Stimulated activated CD4-positive, alpha-beta T cell treated with anti-CD3 and anti-CD28 coated beads, Interleukin-1b, Interleukin-23, amount 100 ng/mL, for 24 hours (primary cell): ENCODE measurements at places on chromosomes 4 and X.

DNA sequence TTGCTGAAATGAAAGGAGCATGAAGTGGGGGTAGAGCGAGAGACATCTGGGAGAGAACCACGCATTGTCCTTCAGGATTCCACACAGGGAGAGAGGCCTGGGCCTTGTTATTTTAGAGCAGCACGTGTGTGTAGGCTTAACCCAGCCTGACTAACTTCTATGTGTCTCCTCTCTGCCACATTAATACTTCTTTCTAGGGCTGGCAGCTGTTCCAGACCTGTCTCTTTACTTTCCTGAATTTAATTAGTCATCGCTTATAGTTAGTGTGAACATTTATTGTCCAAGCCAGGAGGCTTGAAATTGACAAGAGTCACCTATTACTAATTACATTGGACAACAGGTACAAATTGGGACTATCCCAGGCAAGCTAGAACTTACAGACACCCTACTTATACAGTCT lies 51.3 kb downstream of the SMAD1 start:
- no peak for DNase-seq

DNA sequence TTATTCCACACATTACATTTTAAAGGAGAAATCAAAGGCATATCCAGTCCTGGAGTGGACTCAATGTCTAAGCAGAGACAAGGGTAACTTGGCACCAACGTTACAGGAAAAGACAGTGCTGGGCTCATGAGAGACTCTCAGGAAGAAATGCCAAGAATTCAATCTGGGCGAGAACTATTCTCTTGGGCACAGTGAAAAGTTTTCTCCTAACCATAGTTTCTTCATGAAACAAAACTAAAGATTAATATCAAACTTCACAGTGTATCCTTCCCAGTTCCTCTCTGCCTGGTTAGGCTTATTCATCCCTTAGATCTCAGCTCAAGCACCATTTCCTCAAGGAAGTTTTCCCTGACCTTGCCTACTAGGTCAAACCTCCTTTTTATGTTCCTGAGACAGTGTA lies 109.4 kb upstream of the TLL1 start:
- DNase-seq = no peak

- peak; percentile 70 for DNase-seq
Observed at GRCh38 chr4:55345980-55346850, at the start of gene SRD5A3. TSS of gene SRD5A3 (plus strand) at chr4:55346242. CDS start at chr4:55346337, 95 bp downstream.

DNA sequence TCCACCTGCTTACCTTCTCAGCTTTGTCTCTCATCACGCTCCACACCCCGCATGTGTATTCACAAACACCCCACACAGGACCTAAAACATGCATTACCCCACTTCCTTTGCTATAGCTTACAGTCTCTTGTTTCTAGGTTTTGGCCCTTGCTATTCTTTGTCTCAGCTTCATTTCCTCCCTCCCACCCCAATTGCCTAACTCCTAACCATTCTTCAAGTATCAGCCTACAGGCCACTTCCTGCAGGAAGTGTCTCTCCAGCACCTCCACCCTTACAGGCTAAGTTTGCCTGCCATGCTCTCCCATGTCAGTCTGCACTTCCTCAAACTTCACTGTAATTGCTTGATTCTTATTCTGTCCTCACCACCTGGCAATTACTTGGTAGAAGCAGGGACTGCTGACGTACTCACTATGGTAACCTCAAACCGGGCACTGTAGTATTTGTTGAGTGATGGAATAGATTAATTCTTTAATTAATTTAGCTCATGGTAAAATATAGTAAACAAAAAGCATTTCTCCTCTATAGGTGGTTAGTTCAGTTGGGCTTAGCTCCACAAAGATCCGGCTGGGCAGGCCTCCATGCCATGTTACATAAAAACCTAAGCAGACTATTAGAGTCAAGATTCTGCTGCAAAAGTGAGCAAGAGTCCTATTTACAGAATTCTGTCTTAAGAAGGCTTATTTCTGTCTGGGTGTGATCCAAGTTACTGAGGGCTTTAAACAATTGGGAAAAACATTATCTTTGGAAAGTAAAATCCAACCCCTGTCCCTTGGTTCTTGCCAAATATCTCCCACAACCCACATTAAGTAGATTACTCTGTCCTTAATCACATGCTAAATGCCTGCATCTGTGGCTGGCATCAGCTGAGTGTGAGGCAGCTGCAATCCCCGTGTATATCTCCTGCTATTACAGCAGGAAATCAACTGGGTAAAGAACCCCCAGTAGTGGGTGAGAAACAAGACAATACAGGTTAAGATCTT lies 124.7 kb upstream of the CPEB2 start:
- DNase-seq = no peak

DNA sequence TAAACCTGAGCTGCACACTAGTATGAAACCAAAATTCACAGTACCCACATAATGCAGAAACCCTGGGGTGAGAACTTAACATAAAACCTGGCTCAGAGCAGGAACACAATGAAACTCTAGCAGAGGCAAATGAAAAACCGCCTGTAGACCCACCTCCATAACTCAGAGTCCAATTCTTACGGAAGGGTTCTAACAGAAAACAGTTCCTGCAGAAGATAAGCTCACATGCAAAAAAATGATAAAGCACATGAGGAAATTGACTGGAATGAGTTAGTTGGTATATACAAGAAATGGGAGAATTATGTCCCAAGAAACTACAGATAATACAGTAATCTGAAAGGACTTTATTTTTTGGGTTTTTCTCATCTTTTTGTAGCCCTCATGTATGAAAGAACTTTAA lies 14.7 kb downstream of the RTL9 start:
- DNase-seq = no peak

DNA sequence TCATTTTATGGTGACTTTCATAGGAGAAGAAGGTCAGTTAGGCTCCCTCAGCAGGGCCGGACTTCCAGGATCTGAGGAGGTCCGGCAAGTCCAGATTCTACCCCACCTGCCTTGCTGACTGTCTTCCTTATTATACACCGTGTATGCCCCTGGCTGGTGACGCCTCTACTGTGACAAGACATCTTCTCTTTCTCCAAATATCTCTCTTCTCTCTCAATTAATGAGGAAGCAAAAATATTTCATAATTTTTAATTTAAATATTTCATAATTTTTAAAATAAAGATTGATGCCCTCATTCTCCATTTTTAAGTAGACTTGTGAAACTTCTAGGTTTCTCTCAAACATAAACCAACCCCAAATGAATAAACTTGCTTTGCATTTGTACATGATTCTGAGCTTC lies 202.5 kb downstream of the NSUN7 start:
- no peak for DNase-seq

DNA sequence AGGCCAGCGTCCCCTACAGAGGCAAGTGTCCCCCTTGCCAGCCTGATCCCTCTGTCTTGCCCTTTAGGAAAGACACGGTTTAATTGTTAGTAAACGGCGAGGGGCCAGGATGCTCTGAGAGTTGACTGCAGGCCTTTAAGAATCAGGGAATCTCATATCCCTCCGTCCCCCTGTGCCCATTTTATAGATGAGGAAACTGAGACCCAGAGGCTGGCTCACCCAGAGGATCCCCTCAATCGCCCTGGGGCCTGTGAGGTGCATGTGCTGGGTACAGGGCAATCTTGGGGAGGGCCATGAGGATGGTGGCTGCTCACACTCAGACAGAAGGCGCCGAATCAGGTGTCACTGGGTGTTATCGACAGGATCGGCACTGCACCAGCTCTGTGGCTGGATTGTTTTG lies 575 bp downstream of the ZNF185 start:
- no peak for DNase-seq

- no peak for DNase-seq
Observed at GRCh38 chr4:54308110-54308509, 79.0 kb downstream of the PDGFRA start.

GRCh38 chr4:77031544-77031943 lies 44.2 kb downstream of the CCNI start:
- no peak for DNase-seq
